ENCODE measurements at places on chromosomes 11 and 22. TPM values are rescaled to one million over a fixed set of nuclear protein-coding genes. Genes with fewer than 3 reads are reported as not detected.

Gene SMTNL1
- not detected for total RNA-seq

Gene POTEH
- total RNA-seq, result not detected

Gene WNT7B
- not detected for total RNA-seq

DNA sequence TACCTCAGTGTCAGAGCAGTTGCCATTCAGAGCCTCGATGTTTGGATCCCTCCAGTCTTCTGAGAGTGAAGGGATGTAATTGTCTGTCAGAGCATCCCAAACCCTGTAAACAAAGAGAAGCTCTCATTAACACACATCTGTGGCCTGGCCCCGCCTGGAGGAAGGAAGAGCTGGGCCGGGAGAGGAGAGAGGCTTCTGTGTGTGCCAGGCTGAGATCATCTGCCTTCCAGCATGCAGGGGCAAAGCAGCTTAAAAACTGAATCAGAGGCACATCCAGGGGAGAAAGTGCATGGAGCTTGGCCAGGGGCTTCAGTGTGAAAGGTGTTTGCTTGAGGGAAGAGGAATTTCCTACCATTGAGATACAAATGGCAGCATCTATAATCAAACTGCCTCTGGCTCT is 14.5 kb downstream of the FEZ1 start:
- DNase-seq, result no peak

- DNase-seq, result no peak
These were observed 10.4 kb downstream of the NUP98 start for GRCh38 chr11:3786781-3787428.

DNA sequence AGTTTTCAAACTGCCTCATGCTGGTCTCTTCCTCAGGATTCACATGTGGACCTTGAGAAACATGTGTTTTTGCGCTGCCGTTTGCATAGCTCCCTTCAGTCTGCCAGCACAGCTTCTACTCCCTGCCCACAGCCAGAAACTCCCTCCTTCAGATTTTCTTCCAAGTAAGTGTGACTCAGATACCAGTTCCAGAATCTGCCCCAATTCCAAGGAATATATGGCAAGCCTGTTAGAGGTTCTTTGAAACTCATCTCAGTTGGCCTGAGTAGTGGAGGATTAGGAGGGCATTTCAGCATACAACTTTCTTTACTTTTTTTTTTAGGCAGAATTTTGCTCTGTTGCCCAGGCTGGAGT is 67.1 kb downstream of the SNX19 start:
- no peak for DNase-seq

- no peak for DNase-seq
These were observed 120.7 kb downstream of the PLEKHA7 start for GRCh38 chr11:16893456-16894066.

DNA sequence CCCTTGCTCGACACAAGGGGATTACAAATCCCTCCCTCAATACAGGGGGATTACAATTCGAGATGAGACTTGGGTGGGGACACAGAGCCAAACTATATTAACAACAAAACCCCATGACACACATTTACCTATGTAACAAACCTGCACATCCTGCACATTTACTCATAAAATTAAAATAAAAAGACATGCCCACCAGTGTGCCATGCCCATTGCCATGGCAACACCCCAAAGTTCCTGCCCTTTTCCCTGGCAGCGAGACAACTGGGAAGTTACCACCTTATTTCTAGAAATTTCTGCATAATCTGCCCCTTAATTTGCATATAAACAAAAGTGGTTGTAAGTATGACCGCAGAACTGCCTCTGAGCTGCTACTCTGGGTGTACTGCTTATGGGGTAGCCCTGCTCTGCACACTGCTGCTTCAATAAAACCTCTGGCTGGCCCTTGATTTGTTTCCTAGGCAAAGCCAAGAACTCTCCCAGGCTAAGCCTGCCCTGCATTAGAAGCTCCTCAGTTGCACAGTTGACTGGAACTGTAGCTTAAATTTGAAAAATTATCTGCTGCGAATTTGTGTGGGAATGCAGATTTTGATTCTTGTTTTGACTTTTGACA is 8.6 kb upstream of the INCENP start:
- no peak for DNase-seq

GRCh38 chr11:127369356-127369755 is 368.8 kb upstream of the KIRREL3 start:
- no peak for DNase-seq

GRCh38 chr11:133951327-133952198 is 5.2 kb downstream of the IGSF9B start:
- DNase-seq, result no peak

DNA sequence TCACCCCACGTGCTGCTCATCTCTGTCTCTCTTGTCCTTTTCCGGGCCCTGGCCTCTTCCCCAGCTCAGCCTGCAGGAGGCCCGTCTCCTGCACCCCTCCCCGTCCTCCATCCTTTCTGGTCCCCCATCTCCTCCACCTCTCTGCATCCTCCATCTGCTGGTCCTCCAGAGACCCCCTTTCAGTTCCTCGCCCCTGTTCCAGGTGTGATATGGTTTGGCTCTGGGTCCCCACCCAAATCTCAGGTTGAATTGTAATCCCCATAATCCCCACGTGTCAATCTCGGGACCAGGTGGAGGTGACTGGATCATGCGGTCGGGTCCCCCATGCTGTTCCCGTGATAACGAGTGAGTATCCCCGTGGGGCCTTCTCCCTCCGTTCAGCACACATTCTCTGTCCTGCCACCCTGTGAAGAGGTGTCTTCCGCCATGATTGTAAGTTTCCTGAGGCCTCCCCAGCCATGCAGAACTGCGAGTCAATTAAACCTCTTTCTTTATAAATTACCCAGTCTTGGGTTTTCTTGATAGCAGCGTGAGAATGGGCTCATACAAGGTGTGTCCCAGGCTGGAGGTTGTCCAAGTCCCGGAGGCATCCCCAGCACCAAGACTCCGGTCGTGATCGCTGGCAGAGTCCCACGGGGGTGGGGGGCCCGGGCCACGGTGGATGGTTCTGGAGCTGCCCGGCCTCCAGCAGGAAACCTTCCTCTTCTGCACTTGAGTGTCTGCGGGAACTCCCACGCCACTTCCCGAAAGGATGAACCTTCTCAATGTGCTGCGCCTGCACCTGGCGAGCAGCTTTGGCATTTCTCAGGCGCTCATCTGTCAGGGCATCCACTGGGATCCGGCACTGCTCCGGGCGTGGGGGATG is 29.0 kb upstream of the TOLLIP start:
- peak; percentile 26 for DNase-seq

DNA sequence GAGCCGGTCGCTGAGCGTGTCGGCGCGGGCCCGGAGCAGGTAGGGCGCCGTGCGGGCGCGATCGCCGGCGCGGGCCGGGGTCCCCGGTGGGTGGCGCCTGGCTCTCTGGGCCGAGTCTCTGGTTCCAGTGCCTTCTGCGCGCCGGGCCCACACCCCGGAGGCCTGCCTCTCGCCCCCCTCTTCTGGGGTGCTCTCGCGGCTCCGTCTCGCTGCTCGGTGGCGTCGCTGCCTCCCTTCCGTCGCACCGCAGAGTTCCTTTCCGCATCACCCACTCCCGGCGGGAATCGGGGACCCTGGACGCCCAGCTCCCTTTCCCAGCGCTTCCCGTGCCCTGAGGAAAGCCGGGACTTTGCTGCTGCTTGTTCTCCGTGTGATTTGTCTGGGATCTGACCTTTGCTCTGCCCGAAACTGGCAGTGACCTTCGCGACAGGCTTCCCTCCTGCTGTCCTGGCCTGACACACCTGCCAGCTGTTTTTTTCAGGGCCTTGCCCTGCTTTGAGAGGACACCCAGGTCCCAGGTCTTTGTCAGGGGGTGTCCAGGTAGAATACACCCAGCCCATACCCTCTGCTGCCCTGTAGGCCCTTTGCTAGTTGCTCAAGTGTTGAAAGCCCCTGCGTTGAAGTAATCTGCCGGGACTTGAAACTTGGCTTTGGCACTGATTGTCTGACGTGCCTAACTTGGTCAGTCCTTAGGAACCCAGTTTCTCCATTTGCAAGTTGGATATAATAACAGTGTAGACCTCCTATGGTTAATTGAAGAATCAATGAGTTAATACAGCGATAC is 711 bp downstream of the FDX1 start:
- peak; percentile 65 for DNase-seq

GRCh38 chr22:38104084-38104483 is 6.4 kb downstream of the BAIAP2L2 start:
- no peak for DNase-seq

All from CD4-positive, alpha-beta memory T cell (primary cell).